ENCODE measurements at places on chromosomes 2 and 18. TPM values are rescaled to one million over a fixed set of nuclear protein-coding genes. Genes with fewer than 3 reads are reported as not detected.

The SLC38A11 gene
- total RNA-seq, result 7.8 TPM

The POTEJ gene
- total RNA-seq, result not detected

The PSMA8 gene
- total RNA-seq, result not detected

The KCNIP3 gene
- 15.3 TPM for total RNA-seq

Measured in parietal lobe (tissue), 2 donors.